ENCODE measurements at places on chromosomes 4 and X.

DNA sequence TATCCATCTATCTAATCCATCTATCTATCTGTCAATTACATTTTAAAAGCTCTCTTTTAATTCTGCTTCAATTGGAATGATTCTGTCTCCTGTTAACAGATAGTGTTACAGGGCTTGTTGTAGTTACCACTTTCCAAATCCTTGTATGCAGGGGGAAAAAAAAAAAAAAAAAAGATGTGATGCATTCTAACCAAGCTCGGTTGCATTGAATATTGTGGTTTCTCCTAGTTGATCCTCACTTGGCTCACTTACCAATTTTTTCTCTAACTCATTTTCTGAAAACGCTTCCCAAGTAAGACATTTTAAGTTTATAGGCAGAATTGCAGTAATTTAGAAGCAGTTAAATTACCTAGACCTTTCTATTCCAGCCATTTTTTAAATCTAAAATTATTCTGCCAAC, 327.9 kb upstream of the PITX2 start:
- DNase-seq = no peak

DNA sequence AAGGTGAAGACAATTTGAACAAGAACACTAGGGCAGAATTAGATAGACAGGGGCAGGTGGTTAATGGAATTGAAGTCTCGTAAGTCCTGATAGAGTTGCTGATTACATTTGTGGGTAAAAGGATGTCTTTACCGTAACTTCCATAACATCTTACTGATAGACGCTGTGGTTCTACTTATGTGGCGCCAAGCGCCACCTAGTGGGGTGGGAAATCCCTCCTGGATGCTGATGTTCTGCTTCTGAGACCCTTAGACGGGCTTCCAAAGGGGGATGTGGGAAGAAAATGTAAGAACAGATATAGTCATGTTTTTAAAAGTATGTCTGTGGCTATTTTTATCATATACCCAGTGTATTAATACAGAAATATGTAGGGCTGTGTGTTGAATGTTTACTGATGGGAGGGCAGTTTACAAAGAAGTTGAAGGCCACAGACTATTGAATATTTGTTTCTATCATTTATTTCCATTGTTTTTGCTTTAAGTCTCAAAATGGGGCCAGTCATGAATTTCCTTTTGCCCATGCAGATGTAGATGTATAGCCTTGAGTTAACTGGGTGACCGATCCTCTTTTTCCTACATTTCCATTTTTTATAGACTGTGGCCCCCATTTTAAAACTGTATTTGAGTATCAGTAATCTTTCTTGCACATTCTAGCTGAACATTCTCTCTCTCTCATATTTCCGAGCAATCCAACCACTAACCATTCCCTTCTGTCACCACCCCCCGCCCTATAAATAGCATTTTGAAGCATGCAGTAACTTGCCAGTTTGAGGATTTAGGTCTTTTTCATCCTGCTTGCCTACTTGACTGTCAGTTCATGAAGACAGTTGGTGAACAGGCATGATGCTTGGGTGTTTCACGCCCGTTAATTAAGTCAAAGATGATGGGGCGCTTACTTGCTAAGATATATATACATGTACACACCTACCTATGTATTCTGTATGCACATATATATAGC, 12.1 kb upstream of the TLR8 start:
- peak; percentile 3 for DNase-seq

DNA sequence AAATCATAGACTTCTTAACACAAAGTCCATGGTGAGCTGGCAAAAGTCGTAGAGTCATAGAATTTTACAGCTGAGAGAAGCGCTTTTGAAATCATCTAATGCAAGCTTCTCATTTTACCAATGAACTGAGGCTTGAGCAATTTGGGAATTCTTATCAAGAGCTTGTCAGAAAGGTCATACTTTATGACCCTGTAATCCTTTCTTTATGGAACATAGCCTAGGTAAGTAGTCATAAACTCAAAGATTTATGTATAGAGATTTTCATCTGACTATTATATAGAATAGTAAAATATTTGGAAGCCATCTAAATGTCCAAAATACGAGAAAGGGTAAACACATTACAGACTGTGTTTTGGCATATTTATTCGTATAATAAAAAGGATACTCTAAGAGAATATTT, 563.5 kb downstream of the PCDH7 start:
- no peak for DNase-seq

DNA sequence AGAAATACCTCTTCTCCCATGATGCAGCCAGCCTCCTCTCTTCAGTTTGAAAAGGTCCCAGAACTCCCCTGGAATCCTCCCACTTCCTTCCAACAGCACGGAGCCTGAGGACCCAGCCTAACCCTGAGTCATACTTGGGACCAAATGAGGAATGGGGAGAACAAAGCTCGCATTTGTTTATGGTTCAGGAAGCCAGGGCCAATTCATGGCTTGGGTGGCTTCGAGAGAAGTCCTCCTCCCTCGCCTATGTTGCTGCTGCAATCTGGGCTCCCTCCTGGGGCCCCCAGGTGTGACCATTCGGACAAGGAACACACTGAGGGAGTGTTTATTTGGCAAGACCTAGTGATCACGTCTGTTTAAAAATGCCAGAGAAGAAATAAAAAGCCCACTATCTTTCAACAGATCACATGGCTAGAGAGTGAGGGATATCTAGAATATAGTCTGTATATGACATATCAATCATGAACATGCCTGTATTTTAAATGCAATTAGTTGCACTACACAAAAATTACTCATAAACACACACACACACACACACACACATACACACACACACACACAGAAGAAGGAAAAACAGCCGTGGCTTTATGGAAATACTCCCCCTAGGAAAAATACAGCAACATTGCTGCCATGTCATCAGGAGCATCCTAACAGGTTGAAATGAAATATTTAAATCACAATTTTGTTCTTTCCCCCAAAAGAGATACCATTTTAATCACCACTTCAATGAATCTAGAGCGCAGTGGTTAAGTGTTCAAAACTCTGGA, 155.7 kb upstream of the MAP3K15 start:
- no peak for DNase-seq

DNA sequence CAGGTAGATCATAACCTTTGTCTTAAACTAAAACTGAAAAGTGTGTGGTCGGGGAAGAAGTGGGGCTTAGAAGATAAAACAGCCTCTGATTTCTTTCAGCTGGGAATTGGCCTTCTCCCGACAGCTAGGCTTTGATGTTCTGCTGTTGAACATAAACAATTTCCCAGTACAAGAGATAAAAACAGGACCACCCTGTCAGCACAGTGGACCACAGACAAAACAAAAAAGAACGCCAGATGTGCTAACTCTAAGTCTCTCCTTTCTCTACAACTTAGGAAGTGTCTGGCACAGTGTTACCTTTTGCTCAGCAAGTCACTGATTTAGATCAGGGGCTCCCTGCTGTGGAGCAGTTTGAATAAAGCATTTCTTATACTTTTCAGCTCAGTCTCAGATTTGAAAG, 87.5 kb upstream of the UXT start:
- no peak for DNase-seq

DNA sequence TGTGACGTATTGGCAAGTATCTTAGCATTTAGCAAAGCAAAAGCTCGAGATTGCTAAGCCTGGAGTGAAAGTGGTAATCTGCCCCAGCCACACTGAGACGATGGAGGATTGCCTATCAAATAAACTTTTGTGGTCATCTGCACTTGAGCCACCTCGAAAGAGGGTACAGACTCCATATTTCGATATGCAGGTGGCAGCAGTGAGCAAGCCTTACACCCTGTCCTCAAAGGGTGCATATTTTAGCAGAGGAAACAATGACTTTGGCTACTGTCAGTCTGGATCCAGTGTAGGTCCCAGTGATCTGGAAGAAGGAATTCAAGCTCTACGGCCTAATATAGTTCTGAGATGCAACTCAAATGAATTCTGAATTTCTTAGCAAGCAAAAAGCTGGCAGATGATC, 153.9 kb downstream of the ATG4A start:
- no peak for DNase-seq

DNA sequence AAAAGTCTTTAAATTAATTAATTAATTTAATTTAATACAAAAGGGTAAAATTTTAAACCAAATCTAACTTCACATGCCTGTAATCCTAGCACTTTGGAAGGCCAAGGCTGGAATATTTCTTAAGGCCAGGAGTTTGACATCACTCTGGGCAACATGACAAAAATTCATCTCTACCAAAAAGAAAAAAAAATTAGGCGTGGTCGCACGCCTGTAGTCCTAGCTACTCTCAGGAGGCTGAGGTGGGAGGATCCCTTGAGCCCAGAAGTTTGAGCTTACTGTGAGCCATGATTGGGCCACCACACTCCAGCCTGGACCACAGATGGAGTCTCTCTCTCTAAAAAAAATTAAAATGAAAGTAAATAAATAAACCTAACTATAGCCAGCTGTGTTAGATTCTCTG, 39.2 kb upstream of the ANTXR2 start:
- no peak for DNase-seq

GRCh38 chrX:34365471-34365870, 233.4 kb upstream of the FAM47A start:
- no peak for DNase-seq

- DNase-seq = no peak
These were observed 37.6 kb downstream of the ARFIP1 start for GRCh38 chr4:152817331-152817730.

- no peak for DNase-seq
These were observed at the start of gene CHRDL1 for GRCh38 chrX:110795645-110796406. CHRDL1 (minus strand) TSS chrX:110795817; CDS start chrX:110792181, 3,636 bp downstream.

GRCh38 chrX:64437218-64437617, 42.0 kb upstream of the MTMR8 start:
- DNase-seq = no peak

DNA sequence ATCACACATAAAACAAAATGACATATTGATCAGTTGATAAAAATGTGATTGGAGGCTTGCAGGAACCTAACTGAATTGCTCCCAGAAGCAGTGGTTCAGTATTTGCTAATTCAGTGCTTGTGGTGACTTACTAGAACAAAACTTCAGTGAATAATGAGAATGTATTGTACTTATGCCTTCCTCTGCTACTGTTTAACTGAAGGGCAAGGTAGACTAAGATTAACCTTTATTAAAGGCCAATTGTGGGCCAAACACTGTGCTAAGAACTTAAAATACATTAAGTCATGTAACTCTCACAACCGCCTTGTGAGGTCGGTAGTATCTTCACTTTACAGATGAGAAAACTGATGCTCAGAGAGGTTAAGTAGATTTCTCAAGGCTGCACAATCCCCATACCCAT, 14.9 kb downstream of the IGFBP7 start:
- no peak for DNase-seq

DNA sequence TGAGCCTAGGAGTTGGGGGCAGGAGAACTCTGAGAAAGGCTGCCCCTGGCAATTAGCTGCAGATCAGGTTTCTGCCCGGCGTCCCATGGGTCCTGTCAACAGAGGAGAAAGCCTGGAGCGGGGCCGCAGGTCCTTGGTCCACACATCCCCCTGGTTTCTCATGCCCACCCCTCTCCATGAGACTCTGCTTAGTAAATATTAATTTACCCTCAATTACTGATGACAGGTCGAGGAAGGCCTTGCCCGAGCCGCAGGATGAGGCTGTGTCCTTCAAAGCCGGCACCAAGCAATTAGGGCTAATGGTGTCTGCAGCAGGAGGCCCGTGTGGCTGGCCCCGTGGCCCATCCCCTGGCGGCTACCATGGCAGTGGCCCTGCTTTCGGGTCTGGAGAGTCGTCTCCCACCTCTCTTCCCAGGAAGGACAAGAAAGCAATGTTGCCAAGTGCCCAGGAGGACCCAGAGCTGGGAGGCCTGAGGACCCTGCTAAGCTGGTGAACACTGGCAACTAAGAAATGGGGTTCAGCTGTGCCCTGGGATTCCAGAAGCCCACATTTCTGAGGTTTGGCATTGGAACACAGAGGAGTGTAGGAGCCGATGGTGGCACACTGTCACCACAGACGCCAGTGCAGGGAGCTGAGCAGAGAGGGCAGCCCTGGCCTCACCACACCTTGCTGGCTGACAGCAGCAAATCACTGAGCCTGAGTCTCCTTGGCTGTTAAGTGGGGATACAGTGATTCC, 114.6 kb downstream of the CPZ start:
- no peak for DNase-seq

- peak; percentile 2 for DNase-seq
These were observed 959 bp upstream of the REST start for GRCh38 chr4:56906489-56907393.

DNA sequence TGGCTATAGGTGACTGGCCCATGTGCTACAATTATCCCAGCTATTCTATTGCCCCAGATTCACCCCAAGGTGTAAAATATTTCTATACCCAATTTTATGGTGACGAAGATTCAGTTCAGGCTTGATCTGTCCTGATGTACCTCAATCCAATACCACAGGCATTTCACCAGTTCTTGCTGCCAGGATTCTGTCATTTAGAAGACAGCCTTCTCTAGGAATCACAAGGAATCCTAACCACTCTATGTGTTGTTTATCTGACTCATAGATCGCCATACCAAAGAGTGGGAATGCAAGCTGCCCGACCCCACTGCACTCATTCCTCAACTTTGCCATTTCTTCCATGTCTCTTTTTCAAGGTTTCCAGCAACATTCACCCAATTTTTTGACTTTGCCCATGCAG, 355.0 kb upstream of the EMCN start:
- no peak for DNase-seq

- no peak for DNase-seq
These were observed 44.8 kb upstream of the RPS6KA3 start for GRCh38 chrX:20311505-20311904.

DNA sequence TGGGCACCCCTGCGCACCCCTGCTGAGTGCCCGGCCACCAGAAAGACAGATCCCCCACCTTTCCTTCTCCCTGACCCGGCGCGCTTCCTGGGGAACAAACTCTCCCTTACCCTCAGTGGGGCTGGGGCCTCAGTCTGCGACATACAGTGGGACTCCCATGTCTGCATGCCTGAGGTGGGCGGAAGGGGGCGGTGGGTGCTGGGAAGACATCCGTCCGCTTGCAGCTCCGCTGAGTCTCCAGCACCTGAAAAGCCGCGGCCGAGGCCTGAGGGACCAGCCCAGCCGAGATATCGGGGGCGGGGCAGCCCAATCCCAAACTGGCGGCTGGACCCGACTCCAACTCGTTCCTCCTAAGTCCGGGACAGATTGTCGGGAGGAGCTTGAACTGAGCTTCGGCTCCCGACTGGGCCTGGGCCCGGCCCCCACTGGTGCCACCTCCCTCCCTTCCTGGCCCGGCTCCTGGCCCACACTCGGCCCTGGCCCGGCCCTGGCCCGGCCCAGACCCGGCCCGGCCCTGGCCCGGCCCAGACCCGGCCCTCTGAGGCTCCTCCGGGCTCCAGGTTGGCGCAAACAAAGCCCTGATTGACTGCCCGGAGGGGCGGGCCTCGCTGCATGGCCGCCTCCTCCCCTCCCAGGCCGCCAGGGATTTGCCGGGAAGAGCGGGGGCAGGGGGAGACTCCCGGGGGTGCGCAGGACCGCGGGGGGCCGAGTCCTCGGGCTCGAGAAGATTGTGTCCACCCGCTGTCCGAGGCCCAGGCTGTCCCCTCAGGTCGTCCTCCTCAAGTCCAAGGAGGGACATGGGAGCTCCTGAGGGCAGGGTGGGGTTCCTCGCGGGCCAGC, 877 bp upstream of the SLC16A2 start:
- DNase-seq = no peak

DNA sequence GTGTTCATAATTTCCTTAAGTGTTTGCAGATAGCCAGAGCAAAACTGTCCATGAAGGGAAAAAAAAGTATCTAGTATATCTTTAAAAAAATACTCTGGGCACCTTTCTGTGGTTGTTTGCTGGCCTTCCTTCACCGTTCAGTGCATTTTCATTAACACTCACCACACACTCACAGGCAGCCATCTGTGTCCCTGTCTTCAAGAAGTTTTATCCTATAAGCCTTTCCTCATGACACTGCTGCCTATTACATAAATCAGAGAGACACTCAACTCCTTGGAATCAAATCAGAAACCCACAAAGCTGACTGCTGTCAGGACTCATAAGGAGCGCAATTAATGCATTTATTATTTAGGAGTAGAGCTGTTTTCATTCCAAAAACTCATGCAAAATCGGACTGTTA, 1720.2 kb downstream of the PCDH7 start:
- no peak for DNase-seq
